Cerebellum (tissue), 4 donors: ENCODE measurements at places on chromosomes 2 and 18. TPM values are rescaled to one million over a fixed set of nuclear protein-coding genes. Genes with fewer than 3 reads are reported as not detected.

The FRZB gene
- 10.2 TPM for total RNA-seq

DNA sequence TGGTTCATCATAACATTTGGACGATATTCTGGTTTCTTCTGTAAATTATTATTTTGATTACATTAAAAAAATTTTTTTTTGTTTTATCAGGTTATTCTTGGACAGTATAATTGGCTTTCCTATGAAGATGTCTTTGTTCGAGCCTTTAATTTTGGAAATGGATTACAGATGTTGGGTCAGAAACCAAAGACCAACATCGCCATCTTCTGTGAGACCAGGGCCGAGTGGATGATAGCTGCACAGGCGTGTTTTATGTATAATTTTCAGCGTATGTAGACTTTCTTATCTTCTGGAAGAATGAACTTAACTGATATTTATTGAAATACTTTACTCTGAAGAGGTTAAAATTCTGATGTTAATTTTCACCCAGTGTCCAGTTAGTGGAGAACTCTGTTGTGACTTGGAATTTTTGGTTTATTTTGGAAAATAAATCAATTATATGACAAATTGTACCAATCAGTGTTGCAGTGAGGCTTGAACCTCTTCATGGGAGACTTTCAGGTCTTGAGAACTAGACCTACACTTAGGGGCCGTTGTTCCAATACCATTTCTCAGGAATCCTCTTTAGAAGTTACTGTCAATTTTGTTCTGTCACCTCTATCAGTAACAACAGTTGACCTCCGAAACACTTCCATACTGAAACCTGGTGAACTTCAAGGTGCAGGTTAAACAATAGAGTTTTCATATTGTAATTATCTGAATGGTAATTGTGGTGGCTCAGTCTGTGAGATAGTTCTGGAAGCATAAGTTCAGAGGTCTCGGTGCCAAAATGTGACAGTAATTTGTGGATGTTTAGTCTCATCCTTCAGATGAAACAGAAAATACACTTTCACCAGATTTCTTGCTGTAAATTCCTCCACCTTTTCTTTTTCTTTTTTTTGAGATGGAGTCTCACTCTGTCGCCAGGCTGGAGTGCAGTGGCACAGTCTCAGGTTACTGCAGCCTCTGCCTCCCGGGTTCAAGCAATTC is 55.7 kb downstream of the ACSL3 start:
- no peak for DNase-seq

GRCh38 chr2:233290051-233290845 is 17.4 kb upstream of the SAG start:
- DNase-seq = no peak

- no peak for DNase-seq
These were observed 26.0 kb upstream of the HPCAL1 start for GRCh38 chr2:10276481-10277292.

- no peak for DNase-seq
These were observed 90.0 kb upstream of the PPP1CB start for GRCh38 chr2:28661589-28662001.

DNA sequence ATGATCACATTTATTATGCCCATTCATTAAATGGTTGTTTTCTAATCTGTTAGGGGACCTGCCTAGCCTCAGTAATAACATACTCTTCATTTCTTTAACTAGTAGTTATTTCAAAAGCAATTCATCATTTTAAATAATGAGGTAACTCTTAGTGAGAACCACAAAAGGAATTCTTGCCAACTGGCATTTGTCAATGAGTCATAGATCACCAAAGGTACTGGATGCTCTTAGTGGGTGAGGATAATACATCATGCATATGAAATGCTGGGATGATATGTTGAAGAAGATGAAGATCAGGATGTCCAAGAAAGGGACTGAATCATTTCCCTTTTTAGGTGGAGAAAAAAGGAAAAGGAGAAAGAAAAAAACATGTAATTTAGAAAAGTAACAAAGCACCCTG is 826.2 kb upstream of the DDX18 start:
- no peak for DNase-seq

DNA sequence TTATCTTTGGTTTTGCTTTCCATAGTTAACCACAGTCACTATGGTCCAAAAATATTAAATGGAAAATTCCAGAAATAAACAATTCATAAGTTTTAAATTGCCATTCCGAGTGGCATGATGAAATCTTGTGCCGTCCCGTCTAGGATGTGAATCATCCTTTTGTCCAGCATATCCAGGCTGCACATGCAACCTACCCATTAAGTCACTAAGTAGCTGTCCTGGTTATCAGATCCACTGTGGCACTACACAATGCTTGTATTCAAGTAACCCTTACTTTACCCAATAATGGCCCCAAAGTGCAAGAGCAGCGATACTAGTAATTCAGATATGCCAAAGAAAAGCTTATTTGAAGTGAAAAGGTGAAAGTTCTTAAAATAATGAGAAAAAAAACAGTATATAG is 10.7 kb downstream of the USP34 start:
- DNase-seq = no peak

DNA sequence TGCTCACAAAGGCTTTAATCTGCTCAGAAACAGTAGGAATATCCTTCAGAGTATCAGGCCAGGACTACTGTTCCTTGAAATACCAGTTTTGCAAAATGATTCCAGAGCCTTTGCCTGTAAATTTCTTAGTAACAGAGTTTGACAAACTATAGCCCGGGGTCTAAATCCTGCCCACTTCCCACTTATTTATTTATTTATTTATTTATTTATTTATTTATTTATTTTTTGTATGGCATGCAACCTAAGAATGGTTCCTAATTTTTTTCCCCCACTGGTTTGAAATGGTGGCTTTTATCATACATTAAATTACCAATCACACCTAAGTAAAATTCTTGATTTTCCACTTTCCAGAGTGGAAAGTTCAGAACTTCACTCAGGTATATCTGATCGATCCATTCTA is 45.6 kb downstream of the KCNG3 start:
- DNase-seq = no peak

DNA sequence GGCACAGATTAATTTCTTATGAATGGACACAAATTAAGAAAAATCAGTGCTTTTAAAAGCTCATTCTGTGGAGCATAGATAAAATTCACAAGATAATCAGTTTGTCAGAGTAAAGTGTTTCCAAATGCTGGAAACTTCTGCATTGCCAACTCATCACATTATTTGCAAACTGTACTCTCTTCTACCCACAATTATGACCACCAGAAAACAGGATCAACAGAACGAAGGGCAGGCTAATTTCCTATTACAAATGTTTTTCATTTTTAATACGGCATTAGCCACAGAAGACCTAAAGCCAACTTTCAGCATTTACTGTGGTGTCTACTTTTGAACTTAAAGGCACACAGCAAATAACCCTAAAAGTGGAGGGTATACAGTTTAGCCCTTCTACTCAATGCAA is 6.0 kb downstream of the IRS1 start:
- no peak for DNase-seq

DNA sequence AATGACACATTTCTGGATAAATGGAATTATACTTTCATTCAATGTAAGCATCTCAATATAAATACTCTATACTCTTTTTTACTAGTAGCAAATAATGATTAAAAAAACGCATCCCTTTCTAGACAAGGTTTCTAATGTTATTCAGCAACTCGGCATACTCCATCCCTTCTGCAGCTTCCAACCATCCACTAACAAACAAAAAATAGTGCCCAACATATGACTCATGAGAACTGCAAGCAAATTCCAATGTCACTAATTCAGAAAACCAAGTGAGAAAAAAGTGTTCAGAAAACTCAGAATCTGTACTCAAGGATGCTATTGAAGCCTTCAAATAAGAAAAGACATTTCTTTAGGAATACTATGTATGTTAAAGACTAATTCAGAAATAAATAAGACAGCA is 140.0 kb downstream of the BAZ2B start:
- no peak for DNase-seq

The CCDC141 gene
- 2.6 TPM for total RNA-seq

DNA sequence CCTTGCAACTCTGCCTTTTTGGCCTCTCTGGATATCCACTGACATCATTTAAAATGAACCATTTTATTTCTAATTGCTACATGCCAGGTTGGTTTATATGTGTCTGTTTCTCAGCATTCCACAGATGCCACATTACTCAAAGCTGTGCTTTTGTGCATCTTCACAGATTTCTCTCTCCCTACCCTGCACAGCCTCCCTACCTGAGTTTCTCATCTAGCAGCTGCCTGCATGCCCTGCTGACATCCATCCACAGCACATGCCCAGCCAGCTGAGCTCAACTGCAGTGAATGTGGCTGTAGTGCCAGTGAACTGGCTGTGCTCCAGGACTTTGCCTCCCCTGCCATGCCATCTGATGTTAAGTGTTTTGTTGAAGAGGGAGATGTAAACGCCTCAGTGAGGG is 44.5 kb downstream of the PKP4 start:
- peak; percentile 24 for DNase-seq
